ENCODE measurements at places on chromosomes 4 and X.

DNA sequence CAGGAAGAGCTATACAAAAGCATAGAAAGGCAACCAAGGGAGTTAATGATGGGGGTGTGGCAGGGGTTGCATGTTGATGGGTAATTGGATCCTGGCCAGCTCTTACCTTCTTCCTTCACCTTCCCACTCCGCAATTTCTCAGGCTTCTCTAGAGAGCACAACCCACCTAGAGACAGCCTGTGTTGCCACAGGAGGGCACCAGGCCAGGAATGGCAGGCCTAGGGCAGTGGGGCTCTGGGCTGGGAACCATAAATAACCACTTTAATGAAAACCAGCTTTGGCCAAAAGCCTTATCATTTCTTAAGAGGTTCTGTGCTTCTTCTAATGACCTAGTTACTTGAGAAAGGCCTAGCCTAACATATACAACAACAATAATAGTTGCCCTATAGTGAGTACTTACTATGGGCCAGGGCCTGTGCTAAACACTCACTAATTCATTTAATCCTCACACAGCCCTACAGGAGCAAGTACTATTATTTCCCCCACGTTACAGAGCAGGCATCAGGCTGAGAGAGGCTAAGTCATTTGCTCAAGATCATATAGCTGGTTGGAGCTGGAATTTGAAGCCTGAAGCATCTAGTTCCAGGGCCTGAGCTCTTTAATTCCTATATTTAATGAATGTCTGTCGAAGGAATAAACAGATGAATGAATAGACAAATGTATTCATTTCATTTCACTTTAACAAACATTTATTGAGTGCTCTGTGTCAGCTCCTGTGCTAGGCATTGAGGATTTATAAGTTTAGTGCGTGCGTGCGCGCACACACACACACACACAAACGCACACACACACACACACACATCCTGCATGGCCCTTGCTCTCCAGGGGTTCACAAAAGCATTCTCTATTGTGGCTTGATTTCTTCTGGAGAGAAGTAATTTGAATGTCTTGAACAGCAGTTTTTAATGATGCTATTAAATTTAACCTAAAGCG, 66.8 kb downstream of the RTL9 start:
- no peak for DNase-seq

DNA sequence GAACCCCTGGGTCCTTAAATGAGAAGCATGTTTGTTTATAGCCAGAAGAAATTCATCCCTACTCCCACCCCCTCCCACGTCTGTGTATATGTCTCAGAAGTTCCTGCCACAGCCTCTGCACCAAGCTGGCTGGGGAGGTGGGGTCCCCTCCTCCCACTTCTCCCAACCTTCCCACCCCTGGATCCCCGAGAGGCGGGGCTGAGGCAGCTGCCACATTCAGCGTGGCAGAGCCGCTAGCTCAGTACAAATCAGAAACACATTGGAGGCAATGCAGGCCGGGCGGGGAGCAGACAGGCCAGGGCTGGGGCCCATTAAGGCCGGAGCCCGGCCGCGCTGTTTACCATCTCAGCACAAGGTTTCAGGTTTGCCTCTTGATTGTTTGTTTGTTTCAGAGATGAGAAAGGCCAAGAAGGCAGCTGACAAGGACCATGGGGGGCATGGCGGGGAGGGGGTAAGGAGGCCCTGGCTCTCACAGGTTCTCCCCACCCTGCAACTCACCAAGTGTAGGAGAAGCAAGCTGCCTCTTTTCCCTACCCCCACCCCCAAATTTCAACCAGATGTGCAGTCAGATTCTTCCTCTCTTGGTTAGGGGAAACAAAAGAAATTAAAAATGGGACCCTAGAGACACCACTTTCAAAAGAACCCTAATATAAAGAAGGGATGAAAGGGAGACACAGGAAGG, 22.3 kb downstream of the PJA1 start:
- no peak for DNase-seq

- no peak for DNase-seq
Measured at GRCh38 chr4:81404294-81404693, 67.4 kb downstream of the RASGEF1B start.

GRCh38 chr4:85555206-85555605, 80.3 kb downstream of the ARHGAP24 start:
- DNase-seq = no peak

GRCh38 chr4:2489841-2490552, 21.1 kb downstream of the RNF4 start:
- no peak for DNase-seq

GRCh38 chr4:77202491-77202890, 45.5 kb downstream of the CCNG2 start:
- DNase-seq = no peak

- no peak for DNase-seq
Measured at GRCh38 chrX:47562615-47563243, 1.7 kb downstream of the ARAF start.

DNA sequence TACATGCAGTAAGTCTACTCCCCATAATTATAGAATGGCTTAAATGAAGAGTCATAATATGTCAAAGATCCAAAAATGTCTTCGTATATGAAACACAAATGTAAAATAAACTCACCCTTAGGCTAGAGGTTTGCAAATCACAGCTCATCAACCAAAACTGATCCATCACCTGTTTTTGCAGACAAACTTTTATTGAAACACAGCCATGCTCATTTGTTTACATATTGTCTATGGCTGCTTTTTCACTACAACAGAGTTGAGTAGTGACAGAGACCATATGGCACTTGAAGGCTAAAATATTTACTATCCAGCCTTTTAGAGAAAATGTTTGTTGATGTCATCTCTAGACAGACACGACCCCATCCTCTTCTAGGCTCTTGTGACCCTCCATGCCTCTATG, 64.5 kb upstream of the GEMIN8 start:
- DNase-seq = no peak

- DNase-seq = no peak
Measured at GRCh38 chrX:10482708-10483107, 137.7 kb downstream of the MID1 start.

GRCh38 chr4:186840222-186840701, 116.6 kb upstream of the FAT1 start:
- no peak for DNase-seq

Measured in stimulated activated CD4-positive, alpha-beta T cell treated with anti-CD3 and anti-CD28 coated beads, Interleukin-1b, Interleukin-23, amount 100 ng/mL, for 1 hour (primary cell).